ENCODE measurements at places on chromosomes 3 and 15.

- no peak for DNase-seq
Observed at GRCh38 chr15:42502477-42502876, 7.0 kb downstream of the SNAP23 start.

- no peak for DNase-seq
Observed at GRCh38 chr3:142595581-142595950, 627 bp upstream of the PLS1 start.

- DNase-seq, result no peak
Observed at GRCh38 chr3:123668906-123669305, 84.1 kb upstream of the HACD2 start.

DNA sequence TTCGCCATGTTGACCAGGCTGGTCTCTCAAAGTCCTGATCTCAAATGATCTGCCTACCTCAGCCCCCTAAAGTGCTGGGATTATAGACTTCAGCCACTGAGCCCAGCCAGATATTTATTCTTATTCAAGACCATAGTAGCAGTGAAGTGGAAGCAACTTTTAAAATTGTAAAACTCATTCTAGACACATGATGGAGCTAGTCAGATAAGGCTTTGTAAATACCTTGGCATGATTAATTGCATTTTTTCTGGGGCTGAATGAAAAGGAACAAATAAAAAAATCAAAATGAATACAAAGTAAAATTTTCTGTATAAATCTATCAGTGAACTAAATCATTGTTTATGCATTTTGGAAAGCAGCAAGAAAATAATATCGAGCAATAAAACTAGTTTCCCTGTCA is 4.1 kb upstream of the MYO1E start:
- no peak for DNase-seq

- no peak for DNase-seq
Observed at GRCh38 chr15:41013691-41014414, 60.6 kb downstream of the CHAC1 start.

- DNase-seq, result no peak
Observed at GRCh38 chr3:134804508-134805480, 9.7 kb downstream of the EPHB1 start.

Data from stimulated activated CD8-positive, alpha-beta memory T cell treated with anti-CD3 and anti-CD28 coated beads, Interleukin-7, amount 100 ng/mL, for 1 hour (primary cell).